Upper lobe of left lung (tissue), 6 donors: ENCODE measurements at places on chromosomes 12 and 14.

DNA sequence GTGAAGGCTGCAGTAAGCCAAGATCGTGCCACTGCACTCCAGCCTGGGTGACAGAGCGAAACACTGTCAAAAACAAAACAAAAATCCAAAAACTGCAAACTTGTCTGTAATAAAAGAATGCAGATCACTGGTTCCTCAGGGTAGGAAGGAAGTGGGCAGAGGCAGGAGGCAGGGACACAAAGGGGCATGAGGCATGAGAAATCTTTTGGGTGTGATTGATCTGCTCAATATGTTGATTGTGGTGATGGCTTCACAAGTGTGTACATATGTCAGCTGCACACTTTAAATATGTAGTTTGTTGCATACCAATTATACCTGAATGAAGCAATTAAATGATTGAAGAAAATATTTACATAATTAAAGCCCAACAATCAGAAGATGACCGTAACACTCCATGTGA lies 117.6 kb downstream of the CMAS start:
- no peaks in the 10 kb centered on the region for H3K36me3 ChIP-seq
- no peaks in the 10 kb centered on the region for H3K27me3 ChIP-seq
- H3K27ac ChIP-seq = no peak overlapping the region
- H3K4me1 ChIP-seq = no peaks in the 10 kb centered on the region
- no peak overlapping the region for H3K4me3 ChIP-seq
- no peak for DNase-seq

- no peaks in the 10 kb centered on the region for H3K4me1 ChIP-seq
- H3K27me3 ChIP-seq = no peaks in the 10 kb centered on the region
- DNase-seq = no peak
- no peak overlapping the region for H3K27ac ChIP-seq
Observed at GRCh38 chr14:21825149-21825743, 151.6 kb upstream of the OR4E1 start.

- no peaks in the 10 kb centered on the region for H3K36me3 ChIP-seq
- no peak overlapping the region for H3K27ac ChIP-seq
- no peak overlapping the region for H3K4me3 ChIP-seq
- H3K27me3 ChIP-seq = no peaks in the 10 kb centered on the region
- H3K4me1 ChIP-seq = no peaks in the 10 kb centered on the region
Observed at GRCh38 chr14:90179809-90180779, 76.3 kb upstream of the PSMC1 start.

DNA sequence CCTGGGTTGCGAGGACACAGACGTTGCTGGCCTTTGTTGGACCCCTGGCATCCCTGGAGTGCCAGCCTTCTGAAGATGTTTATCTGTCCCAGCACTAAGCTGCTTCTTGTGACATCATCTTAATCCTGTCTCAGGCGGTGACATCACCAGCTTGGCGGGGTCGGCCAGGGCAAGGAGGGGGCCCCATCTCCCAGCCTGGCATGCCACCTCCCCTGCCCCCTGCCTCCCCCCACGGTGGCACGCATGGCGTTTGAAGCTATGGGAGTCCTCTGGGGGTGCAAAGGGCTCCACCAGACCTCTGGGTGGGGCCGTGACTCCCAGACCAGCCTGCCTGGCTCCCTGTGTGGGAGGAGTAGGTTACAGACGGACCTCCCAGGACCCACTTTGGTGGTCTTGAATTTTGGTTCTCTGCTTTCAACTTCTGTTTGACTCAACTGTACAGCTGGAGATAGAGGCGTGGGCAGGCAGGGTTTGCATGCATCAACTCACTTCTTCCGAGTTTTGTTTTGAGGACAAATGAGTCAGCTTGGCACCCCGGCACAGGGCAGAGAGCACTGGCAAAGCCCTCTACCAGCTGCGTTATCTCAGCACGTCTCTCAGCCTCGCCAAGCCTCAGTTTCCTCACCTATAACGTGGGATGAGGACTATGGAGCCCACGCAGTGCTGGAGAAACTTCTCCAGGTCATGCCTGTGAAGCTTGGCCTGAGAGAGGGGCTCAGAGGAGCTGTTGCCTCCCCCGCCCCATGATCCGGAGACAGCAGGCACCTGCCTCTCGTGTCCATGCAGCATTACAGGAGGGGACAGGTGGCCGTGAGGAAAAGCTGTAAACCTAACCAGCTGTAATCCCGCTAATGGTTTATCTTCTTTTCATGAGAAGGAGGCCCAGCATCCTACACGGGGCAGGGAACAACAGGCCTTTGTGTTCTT lies 38.8 kb upstream of the EML1 start:
- DNase-seq = no peak
- H3K4me3 ChIP-seq = no peak overlapping the region
- H3K27ac ChIP-seq = no peak overlapping the region

- no peak for DNase-seq
- no peak overlapping the region for H3K4me3 ChIP-seq
- H3K27ac ChIP-seq = no peak overlapping the region
- peaks cover 43% of the 10 kb centered on the region for H3K36me3 ChIP-seq
- H3K4me1 ChIP-seq = no peaks in the 10 kb centered on the region
- no peaks in the 10 kb centered on the region for H3K27me3 ChIP-seq
Observed at GRCh38 chr12:132724506-132725241, 14.0 kb downstream of the PGAM5 start.

DNA sequence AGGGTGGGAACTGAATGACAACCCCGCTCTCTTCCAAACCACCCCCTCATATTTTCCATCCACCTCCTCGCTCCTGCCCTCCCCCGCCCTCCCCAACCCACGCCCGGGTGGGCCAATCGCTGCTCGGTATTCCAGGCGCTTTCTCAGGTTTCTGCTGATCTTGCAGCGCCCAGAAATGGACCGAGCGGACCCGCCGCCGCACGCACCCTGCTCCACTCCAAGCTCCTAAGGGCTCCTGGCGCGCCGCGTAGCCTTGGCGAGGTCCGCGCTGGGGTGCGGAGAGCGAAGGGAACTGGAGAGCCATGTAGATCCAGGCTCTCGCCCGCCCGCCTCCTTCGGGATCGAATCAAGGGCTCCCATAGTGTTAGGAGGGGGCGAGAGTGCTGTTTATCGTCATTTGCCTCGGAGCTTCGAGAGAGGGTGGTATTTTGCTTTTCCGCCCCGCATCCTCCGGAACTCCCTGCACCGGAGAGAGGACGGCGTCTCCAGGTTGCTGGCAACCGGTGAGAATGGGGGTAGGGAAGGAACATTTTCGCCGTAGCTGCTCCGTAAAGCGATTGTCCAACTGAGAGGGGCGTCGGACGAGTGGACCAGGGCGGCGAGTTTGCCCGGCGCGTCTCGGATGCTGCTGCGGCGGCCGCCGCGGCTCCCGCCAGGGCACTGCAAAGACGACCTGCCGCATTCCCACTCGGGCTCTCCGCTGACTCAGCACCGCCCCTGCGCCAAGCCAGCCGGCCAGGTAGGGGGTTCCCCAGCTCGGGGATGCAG lies at the start of gene KCNA1:
KCNA1 (plus strand) TSS at position 172 of the 768 bp plus-strand sequence. CDS start 1,474 bp downstream, outside the sequence.
- peak; percentile 83 for DNase-seq

DNA sequence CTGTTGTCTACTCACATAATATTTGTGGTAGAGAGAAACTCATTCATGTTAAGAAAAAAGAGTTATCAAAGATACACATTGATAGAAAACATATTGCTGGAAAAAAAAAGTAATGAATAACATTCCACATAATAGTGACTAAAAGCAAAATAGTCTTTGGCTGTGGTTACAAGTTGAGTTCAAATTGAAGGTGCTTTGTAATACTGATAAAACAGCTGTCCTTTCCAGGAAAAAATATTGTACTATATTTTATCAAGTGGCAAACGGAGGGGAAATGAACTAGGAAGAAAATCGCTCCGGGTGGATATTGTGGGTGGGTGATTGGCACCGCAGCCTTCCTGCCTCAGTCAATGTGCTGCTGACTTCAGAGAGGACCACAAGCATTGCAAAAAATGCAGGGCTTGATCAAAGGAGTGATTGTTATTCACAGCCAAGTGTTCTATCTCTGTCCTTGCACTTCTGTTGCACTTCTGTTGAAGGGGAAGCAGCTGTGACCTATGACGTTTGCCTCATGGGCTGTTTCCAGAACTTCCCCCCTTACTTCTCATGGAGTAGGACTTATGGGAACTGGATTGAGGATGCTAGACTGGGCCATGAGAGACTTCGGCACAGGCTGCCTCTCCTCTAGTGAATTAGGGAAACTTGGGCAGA lies 114.4 kb downstream of the VRK1 start:
- no peak overlapping the region for H3K27ac ChIP-seq
- DNase-seq = no peak
- no peak overlapping the region for H3K4me3 ChIP-seq
- no peaks in the 10 kb centered on the region for H3K27me3 ChIP-seq
- no peaks in the 10 kb centered on the region for H3K36me3 ChIP-seq

DNA sequence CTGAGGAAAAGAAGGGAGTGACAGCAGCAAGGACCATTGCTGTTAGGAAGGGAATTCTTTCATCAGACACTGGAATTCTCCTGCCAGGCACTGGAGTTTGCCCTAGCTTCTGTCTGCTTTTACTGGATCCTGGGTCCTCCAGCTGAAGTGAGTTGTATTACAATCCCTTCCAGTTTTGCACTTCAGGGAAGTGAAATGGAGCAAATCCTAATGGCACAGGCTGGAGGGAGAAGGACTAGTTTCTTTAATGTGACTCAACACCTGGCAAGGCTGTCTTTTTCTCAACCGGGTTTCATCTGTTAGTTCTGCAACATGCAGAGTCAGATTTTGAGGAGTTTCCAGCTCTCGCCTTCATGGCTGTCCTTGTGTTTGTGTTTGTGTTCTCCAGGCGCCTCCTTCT lies 45.8 kb downstream of the ETV6 start:
- H3K4me3 ChIP-seq = no peak overlapping the region
- DNase-seq = no peak

GRCh38 chr14:70660967-70661893 lies 19.5 kb downstream of the TTC9 start:
- no peak overlapping the region for H3K4me3 ChIP-seq
- H3K27me3 ChIP-seq = no peaks in the 10 kb centered on the region
- peaks cover 24% of the 10 kb centered on the region for H3K4me1 ChIP-seq
- H3K36me3 ChIP-seq = no peaks in the 10 kb centered on the region
- DNase-seq = no peak
- peak overlapping the region; percentile 26 for H3K27ac ChIP-seq

- no peak for DNase-seq
- H3K36me3 ChIP-seq = peaks cover 27% of the 10 kb centered on the region
- no peaks in the 10 kb centered on the region for H3K27me3 ChIP-seq
- no peaks in the 10 kb centered on the region for H3K4me1 ChIP-seq
- peak overlapping the region; percentile 35 for H3K27ac ChIP-seq
Observed at GRCh38 chr12:27747111-27747820, 32.8 kb upstream of the KLHL42 start.

DNA sequence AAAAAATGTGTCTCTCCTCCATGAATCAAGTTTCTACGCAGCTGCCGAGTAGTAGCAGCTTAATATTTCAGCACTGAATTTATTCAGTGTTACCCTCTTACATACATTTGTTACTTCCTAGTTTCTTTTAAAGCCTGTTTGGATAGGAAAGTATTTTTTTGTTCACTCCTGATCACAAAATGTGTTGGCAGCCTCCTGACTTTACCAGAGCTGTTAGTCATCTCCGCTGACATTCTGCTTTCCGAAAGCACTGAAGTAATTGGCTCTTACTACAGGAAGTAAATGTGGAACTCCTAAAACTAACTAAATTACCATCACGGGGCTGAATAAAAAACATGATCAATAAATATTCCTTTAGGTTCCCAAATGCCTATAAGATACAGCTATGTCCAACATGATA lies 225.5 kb downstream of the EPS8 start:
- H3K27ac ChIP-seq = no peak overlapping the region
- no peaks in the 10 kb centered on the region for H3K36me3 ChIP-seq
- no peaks in the 10 kb centered on the region for H3K27me3 ChIP-seq
- no peaks in the 10 kb centered on the region for H3K4me1 ChIP-seq
- DNase-seq = peak; percentile 34

DNA sequence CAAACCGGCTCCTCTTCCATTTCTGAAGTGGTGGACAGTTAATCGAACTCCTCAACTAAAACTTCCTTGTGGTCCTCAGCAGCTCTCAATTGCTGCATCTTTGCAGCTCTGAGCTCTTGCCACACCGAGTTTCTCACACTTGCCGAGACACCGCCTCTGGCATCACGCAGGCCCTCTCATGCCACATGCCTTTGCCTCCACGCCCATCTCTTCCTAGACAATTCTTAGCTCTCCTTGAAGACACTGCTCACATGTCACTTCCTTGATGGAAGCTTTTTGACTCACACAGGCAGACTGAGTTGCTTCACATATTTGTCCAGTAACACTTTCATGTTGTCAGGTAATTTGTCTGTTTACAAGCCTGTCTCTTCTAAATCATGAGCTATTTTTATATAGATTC lies 29.2 kb downstream of the KCNA1 start:
- H3K36me3 ChIP-seq = no peaks in the 10 kb centered on the region
- H3K27me3 ChIP-seq = no peaks in the 10 kb centered on the region
- DNase-seq = no peak
- no peak overlapping the region for H3K27ac ChIP-seq

DNA sequence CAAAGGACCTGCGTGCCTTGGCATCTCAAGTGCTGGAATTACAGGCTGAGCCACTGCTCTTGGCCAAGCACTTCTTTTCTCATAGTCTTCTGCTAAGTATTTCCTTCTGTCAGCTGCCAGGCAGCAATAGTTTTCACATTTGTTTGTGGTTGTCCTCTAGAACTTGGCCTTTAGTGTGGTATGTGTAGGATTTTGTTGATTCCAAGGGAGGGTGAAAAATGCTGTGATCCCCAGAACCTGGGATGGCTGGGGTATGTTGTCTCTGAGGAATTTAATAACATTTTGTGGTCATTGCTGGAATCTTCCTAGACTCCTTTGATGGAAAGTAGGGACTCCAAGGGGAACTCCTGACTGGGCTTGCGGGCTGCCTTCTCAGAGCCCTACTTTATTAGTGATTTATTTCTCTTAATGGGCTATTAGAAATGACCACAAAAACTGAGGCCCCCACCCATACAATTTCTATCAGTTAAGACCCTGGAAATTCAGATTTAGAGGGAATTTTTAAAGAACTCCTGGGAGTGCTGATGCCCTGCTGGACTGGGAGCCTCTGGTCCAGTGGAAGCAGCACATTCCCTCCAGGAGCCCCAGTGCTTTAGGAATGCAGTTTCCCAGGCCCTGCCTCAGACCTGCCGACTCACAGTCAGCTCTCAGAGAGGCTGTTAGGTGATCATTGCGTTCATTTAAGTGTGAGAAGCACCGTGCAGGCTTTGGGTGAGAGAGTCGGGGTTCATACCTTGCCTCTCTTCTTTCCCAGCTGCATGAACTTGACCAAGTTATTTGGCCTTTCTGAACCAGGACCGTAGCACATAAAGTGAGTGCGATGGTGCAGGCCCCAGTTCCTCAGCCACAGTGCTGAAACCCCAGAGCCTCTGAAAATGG lies 22.7 kb downstream of the TRAF3 start:
- no peak for DNase-seq
- no peaks in the 10 kb centered on the region for H3K36me3 ChIP-seq
- no peaks in the 10 kb centered on the region for H3K27me3 ChIP-seq
- H3K4me3 ChIP-seq = no peak overlapping the region
- peaks cover 33% of the 10 kb centered on the region for H3K4me1 ChIP-seq
- no peak overlapping the region for H3K27ac ChIP-seq

GRCh38 chr14:96002498-96002884 lies 36.7 kb upstream of the C14orf132 start:
- H3K27me3 ChIP-seq = no peaks in the 10 kb centered on the region
- H3K36me3 ChIP-seq = no peaks in the 10 kb centered on the region
- H3K4me1 ChIP-seq = no peaks in the 10 kb centered on the region
- DNase-seq = no peak

- H3K4me3 ChIP-seq = no peak overlapping the region
- H3K36me3 ChIP-seq = no peaks in the 10 kb centered on the region
- no peaks in the 10 kb centered on the region for H3K27me3 ChIP-seq
- no peaks in the 10 kb centered on the region for H3K4me1 ChIP-seq
- no peak for DNase-seq
- no peak overlapping the region for H3K27ac ChIP-seq
Observed at GRCh38 chr14:102471921-102472790, 37.4 kb downstream of the ANKRD9 start.

GRCh38 chr12:67750513-67751183 lies 102.1 kb downstream of the DYRK2 start:
- DNase-seq = no peak
- no peaks in the 10 kb centered on the region for H3K36me3 ChIP-seq
- H3K4me3 ChIP-seq = no peak overlapping the region
- no peak overlapping the region for H3K27ac ChIP-seq
- no peaks in the 10 kb centered on the region for H3K27me3 ChIP-seq
